ENCODE measurements at places on chromosomes 2 and 18. TPM values are rescaled to one million over a fixed set of nuclear protein-coding genes. Genes with fewer than 3 reads are reported as not detected.

DNA sequence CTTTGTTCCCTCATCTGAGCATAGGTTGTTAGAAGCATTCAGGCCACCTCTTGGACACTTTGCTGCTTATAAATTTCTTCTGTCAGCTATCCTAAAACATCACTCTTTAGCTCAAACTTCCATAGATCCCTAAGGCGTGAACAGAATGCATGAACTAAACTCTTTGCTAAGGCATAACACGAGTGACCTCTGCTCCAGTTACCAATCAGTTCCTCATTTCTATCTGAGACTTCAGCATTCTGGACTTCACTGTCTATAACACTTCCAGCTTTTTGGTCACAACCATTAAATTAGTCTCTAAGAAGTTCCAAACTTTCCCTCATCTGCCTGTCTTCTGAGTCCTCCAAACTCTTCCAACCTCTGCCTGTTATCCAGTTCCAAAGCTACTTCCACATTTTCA is 8.3 kb upstream of the VWA3B start:
- peaks cover 15% of the 10 kb centered on the region for H3K36me3 ChIP-seq
- H3K4me1 ChIP-seq = no peaks in the 10 kb centered on the region
- H3K4me3 ChIP-seq = no peak overlapping the region
- H3K27ac ChIP-seq = no peak overlapping the region
- peaks cover 6% of the 10 kb centered on the region for H3K27me3 ChIP-seq

DNA sequence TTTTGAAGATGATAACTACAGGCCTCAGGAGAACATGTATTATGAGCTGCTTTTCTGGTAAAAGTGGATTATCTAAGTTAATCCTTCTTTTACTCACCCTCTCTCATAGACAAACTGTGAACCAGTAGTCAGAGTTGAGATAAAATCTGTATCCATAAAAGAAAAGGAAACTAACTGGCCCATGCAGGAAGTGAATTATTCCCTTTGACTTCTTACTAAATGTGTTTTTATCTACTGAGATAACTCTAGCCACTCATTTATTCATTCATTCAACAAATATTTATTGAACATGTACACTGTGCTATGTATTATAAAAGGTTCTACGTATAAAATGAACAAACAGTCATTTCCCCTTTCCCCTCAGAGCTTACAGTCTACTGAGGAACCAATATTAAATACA is 10.0 kb downstream of the WDR35 start:
- no peak overlapping the region for H3K27ac ChIP-seq
- no peaks in the 10 kb centered on the region for H3K4me1 ChIP-seq
- H3K36me3 ChIP-seq = peaks cover 19% of the 10 kb centered on the region
- no peak for DNase-seq
- H3K27me3 ChIP-seq = no peaks in the 10 kb centered on the region

GRCh38 chr2:123073956-123074355 is 951.1 kb upstream of the CNTNAP5 start:
- no peak overlapping the region for H3K4me3 ChIP-seq
- no peaks in the 10 kb centered on the region for H3K36me3 ChIP-seq
- DNase-seq = no peak
- no peak overlapping the region for H3K27ac ChIP-seq
- no peaks in the 10 kb centered on the region for H3K27me3 ChIP-seq

- H3K27me3 ChIP-seq = no peaks in the 10 kb centered on the region
- no peaks in the 10 kb centered on the region for H3K36me3 ChIP-seq
- no peaks in the 10 kb centered on the region for H3K4me1 ChIP-seq
- H3K27ac ChIP-seq = no peak overlapping the region
- no peak overlapping the region for H3K4me3 ChIP-seq
Observed at GRCh38 chr2:214465363-214466146, 54.7 kb downstream of the VWC2L start.

FAM110C gene
- total RNA-seq = 7.7 TPM

KYNU gene
- total RNA-seq = 0.18 TPM

UGT1A10 gene
- 0.11 TPM for total RNA-seq
